ENCODE measurements at places on chromosomes 12 and 14.

DNA sequence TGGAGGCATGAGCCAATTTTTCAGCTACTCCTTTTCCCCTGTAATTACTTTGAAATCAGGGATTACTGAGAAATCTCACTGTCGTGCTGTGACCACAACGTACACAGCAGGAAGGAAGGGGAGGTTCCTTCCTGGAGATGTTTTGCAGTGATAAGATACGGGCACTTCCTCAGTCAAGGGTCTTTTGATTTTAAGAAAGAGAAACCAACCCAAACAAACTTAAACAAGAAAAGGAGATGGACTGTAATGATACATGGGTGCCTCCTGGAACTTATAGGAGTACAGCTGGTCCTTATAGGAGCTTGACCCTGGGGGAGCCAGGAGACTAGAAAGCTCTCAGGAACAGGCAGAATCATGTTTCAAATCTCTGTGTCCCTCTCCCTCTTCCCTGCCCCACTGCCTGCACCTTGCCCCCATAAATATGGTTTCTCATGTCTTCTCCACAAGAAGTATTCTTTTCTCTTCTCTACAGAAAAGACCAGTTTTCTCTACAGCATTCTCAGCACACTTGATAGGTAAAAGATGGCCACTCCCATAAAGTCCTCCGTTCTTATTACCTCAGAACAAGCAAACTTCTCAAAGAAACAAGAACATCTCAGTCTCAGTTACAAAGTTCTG is 281.1 kb upstream of the AMIGO2 start:
- no peak for DNase-seq

DNA sequence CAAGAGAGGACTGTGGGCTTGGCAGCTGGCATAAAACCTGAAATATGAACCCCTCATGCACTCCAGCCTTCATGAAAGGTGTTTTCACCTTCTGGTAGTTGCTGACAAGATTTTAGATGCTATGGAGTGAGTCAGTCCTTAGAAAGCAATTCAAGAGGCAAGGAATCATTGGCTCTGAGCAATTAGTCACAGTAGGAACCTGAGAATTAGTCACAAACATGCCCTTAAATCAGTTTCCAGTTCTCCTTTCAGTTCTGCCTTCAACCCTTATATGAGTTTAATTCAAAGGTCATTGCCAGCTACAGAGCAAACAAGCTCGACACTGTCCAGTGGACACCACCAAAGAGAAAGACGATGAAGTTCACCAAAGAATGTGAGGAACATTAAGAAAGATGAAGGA is 472.3 kb downstream of the GLT1D1 start:
- DNase-seq = no peak

DNA sequence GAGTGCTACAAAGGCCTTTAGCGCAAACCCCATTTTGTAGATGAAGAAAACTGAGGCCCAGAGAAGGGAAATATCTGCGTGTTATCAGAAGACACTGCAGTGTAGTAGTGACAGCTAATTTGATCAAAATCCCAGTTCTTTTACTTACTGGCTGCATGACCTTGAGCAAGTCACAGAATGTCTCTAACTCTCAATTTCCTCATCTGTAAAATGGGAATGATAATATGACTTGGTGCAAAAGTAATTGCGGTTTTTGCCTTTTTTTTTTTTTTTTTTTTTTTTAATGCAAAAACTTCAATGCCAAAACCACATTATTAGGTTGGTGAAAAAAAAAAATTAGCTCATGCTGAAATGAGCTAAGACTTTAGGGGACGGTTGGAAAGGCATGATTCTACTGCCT is 69.7 kb downstream of the C12orf75 start:
- DNase-seq = no peak

DNA sequence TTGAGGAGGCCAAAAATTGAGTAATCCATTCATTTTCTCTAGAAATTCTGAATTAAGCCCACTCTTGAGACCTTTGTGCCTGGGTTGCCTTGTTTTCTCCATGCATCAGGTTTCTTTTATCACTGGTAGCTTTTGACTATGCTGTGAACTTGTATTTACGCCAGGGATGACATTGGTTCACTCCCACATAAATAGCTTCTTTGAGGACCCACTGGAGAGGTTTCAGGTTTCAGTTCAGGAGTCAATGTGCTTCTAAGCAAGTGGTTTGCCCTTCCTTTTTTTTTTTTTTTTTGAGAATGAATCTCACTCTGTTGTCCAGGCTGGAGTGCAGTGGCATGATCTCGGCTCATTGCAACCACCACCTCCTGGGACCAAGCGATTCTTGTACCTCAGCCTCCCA is 10.2 kb upstream of the SLC17A8 start:
- no peak for DNase-seq

DNA sequence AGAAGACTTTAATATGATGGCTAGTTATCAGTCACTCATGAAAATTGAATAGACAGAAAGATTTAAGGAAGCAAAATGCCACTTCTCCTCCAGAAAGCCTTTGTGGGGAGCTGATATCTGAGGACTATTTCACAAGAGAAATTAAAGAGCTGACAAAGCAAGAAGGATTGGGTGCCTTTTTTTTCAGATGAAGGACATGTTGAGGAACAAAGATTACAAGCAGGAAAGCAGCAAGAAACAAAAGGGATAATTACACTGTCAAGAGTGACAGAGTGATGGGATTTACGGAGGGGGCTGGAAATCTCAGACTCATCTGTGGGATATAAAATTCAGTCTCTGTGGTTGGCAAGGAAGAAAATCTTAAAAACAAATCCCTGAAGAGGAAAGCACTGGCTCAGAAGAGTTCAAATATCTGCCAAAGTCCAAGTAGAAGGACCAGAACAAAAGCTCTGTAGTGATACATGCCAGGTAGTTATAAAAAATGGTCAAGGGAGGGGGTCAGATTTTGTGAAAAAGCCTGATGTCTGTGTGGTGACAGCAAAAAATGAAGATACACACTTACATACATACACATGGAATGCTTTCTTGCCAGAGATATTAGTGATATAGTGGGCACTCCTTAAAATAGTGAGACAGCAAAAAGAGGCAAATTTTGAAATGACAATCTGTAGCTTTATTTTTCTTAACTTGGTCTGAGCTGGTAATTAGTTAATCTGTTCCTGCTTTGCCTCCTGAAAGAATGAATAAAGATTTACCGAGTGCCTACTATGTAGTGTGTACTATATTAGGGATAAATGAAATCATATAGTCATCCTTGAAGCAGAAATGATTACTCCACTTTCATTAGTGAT is 62.9 kb downstream of the EPS8 start:
- DNase-seq = no peak

- no peak for DNase-seq
Measured at GRCh38 chr14:37051153-37051552, 121.3 kb downstream of the SLC25A21 start.

GRCh38 chr14:55448141-55448614 is 7.8 kb upstream of the TBPL2 start:
- DNase-seq = peak; percentile 88

- DNase-seq = no peak
Measured at GRCh38 chr12:93001407-93001806, 72.3 kb upstream of the EEA1 start.

DNA sequence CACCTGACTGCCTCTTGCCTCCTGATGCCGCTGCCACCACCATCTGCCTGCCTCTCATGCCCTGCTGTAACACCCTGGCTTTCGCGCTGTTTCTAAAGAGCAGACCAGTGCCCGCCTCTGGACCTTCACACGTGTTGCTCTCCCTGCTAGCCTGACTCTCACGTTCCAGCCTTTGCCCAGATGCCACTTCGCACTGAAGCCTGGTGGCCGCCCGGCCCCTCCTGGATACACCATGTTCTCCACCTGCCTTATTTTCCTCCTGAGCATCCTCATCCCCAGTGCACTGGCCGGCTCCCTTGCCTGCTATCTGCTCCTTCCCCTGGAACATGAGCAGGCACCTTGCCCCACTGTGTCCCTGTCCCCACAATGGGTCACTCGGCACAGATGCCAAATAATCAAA is 146.5 kb downstream of the PIWIL1 start:
- DNase-seq = no peak

DNA sequence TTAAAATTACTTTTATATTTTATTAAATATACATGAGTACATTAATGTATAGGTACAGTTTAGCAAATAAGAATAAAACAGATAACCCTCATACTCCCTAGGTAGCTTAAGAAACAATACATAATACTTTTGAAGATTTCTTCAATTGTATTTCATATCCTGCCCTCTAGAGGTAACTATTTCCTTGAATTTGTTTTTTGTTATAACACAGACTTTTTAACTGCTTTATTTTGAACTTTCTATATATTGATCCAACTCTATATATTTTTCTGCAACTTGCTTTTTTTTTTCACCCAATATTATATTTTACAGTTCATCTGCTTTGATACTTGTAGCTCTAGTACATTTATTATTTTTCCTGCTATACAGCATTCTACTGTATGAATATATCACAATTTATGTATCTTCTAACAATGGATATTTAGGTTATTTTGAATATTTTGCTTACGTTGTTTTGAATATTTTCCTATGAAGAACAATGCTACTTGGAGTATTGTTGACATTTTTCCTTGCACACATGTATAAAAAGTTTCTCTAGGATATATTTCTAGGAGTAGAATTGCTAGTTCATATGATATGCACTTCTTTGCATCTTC is 72.8 kb upstream of the ABCD2 start:
- no peak for DNase-seq

GRCh38 chr12:103036581-103037214 is 79.2 kb downstream of the ASCL1 start:
- DNase-seq = no peak

- no peak for DNase-seq
Measured at GRCh38 chr12:79707830-79708229, 17.1 kb upstream of the PAWR start.

GRCh38 chr14:44833376-44834060 is 128.2 kb downstream of the KLHL28 start:
- no peak for DNase-seq

DNA sequence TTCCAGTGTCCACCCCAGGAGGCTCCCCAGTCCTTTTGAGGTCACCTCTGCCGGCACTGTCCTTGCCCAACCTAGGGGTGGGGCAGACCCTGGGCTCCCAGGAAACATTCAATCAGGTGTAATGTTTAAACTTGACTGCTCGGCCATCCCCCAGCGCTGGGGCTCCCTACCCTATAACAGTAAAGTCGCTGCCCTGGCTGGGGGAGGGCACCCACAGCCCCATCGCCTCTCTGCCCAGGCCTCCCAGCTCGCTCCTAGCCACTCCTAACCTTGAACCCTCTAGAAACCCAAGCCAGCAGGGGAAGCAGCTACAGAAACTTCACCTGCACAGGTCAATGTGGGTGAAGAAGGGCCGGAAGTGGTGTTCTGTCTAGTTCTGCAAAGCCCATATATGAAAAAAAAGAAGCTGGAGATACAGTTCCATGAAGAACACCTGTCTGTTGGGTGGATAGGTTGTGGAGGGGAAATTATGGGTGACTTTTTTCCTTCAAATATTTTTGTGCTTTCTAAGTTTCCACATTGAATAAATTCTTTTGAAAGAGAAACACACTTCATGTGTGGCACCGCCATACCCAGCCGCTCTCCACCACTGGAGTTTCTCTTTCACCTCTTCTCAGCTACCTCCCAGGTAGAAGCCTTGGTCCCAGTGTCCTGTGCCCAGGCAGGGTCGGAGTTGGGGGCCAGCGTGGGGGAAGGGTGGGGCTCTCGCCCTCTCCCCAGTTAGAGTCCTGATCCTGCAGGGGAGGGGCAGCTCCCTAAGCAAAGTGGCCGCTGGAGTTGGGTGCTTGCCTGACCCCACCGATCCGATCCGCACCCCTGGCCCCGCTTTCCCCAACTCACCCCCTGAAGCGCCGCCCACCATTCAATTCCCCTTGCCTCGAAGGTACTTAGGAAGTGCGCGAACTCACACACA is 1.1 kb downstream of the CLMN start:
- no peak for DNase-seq

DNA sequence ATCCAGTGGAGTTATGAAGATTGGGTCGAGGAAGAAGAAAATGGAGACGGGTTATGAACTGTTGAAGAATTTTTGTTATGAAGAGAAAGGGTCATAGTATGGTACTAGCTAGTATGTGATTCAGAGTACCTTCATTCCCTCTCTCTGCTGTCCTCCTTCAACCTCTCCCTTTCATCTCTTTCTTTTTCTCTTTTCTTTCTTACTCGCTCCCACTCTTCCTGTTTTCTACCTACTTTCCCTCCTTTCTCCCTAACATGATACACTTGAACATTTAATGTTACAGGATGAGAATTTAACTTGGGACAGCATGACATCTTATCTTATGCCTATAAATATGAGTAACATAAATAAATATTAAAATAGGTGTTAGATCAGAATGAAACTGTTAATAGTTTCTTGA is 112.9 kb downstream of the CCDC91 start:
- DNase-seq = no peak

GRCh38 chr12:68880660-68881325 is 52.2 kb downstream of the CPM start:
- DNase-seq = no peak

DNA sequence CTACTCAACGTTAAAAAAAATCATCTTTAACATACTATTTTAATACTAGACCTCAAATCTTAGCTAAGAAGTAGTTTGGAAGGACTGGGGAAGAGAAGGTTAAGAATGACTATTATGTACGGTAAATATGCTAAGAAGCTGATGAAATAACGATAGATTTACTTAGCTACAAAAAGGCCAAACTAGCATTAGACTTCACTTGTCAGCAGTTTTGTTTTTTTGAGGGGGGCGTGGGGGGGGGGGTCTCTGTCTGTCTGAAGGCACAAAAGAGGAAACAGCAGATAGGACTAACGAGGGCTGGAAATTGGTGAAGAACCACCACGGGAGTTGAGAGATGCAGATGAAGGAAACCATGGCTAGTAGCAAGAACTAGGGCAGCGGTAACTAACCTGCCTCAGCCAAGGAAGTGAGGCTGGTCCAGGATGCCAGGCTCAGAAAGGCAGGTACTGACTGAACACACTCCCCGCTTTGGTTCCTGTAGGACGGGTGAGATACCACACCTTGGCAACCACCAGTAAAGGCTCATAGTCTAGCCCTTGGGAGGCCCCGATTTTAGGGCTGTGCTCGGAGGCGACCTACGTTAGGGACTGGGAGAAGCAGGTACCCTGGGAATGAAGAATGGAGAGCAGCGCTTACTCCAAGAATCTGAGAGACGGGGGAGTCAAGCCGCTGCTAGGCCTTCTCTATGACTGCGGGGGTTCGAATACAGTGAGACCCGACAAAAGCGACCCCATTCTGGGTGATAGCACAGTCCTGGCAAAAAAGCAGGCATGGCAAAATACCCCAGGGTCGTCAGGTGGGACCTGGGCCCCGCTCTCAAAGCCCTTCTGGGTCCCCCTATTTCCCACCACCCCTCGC is 675 bp downstream of the NEDD8 start:
- DNase-seq = no peak

GRCh38 chr14:60773558-60773957 is 39.0 kb downstream of the MNAT1 start:
- no peak for DNase-seq

- peak; percentile 76 for DNase-seq
Measured at GRCh38 chr14:91286530-91286937, 42.0 kb upstream of the GPR68 start.

DNA sequence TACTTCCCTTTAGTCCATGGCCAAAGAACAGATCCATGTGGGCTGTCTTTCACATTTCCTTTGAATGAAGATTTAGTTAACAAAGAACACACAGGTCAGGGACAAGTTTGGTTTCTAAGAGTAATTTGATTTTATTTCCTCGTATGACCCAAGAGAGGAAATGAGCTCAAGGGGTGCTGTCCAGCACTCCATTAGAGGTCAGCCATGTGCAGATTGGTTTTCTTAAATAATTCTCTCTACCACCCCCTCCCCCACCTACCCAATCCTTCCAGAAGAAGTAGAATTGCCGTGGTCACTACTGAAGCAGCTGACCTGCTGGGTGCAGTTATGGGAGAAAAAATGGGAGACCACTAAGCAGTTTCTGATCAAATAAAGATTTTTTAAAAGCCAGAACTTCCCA is 13.9 kb upstream of the OAS1 start:
- no peak for DNase-seq
